ENCODE measurements at places on chromosomes 12 and 14. TPM values are rescaled to one million over a fixed set of nuclear protein-coding genes. Genes with fewer than 3 reads are reported as not detected.

CRIP2 gene
- total RNA-seq: 18.1 TPM

- no peaks in the 10 kb centered on the region for H3K27me3 ChIP-seq
- H3K4me1 ChIP-seq: peaks cover 28% of the 10 kb centered on the region
- peak; percentile 76 for DNase-seq
- H3K36me3 ChIP-seq: no peaks in the 10 kb centered on the region
- peak overlapping the region; percentile 23 for H3K27ac ChIP-seq
Observed at GRCh38 chr12:122886851-122887818, 8.8 kb downstream of the VPS37B start.

GRCh38 chr12:89864411-89864810, 155.8 kb upstream of the ATP2B1 start:
- no peak overlapping the region for H3K27ac ChIP-seq
- no peaks in the 10 kb centered on the region for H3K27me3 ChIP-seq
- H3K4me3 ChIP-seq: no peak overlapping the region
- no peaks in the 10 kb centered on the region for H3K36me3 ChIP-seq
- DNase-seq: no peak
- H3K4me1 ChIP-seq: peaks cover 3% of the 10 kb centered on the region

GRCh38 chr12:3316776-3317480, 174.1 kb upstream of the PRMT8 start:
- H3K36me3 ChIP-seq: no peaks in the 10 kb centered on the region
- no peak overlapping the region for H3K4me3 ChIP-seq
- no peak for DNase-seq
- H3K4me1 ChIP-seq: peaks cover 6% of the 10 kb centered on the region
- no peak overlapping the region for H3K27ac ChIP-seq

DNA sequence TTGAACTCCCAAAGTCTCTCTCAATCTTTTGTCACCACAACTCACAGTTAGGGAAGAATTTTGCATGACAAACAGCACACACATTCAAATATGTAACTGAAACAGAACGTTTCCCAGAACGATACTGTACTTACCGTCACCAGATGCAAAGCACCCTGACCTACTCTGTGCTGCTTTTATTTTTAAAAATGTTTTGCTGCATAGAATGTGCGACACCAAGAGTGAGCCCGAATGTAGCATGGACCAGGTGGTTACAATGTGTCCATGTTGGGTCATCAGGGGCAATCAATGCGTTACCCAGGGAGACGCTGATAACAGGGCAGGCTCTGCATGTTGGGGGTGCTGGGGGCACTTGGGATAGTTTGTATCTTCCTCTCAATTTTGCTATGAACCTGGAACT, 14.6 kb upstream of the EIF5 start:
- H3K4me1 ChIP-seq: peaks cover 3% of the 10 kb centered on the region
- peaks cover 19% of the 10 kb centered on the region for H3K27me3 ChIP-seq
- H3K36me3 ChIP-seq: no peaks in the 10 kb centered on the region
- H3K4me3 ChIP-seq: no peak overlapping the region
- DNase-seq: no peak

GRCh38 chr12:7935590-7936581, at the start of gene SLC2A3:
TSS of gene SLC2A3 (minus strand) at chr12:7936187. CDS start at chr12:7936034, 153 bp downstream.
- H3K36me3 ChIP-seq: peaks cover 20% of the 10 kb centered on the region
- H3K4me1 ChIP-seq: peaks cover 5% of the 10 kb centered on the region
- H3K27me3 ChIP-seq: no peaks in the 10 kb centered on the region
- H3K4me3 ChIP-seq: peak within 1 kb of the TSS; percentile 97
- DNase-seq: peak; percentile 92
- H3K27ac ChIP-seq: peak within 1 kb of the TSS; percentile 84

IAPP gene
- total RNA-seq: not detected

- no peak overlapping the region for H3K4me3 ChIP-seq
- no peaks in the 10 kb centered on the region for H3K4me1 ChIP-seq
- no peak overlapping the region for H3K27ac ChIP-seq
- H3K27me3 ChIP-seq: no peaks in the 10 kb centered on the region
Observed at GRCh38 chr12:63021116-63021515, 86.2 kb upstream of the PPM1H start.

- no peaks in the 10 kb centered on the region for H3K4me1 ChIP-seq
- peaks cover 20% of the 10 kb centered on the region for H3K27me3 ChIP-seq
- no peaks in the 10 kb centered on the region for H3K36me3 ChIP-seq
- no peak overlapping the region for H3K4me3 ChIP-seq
Observed at GRCh38 chr12:94560431-94561221, 89.7 kb downstream of the TMCC3 start.
